ENCODE measurements at places on chromosomes 2 and 18. TPM values are rescaled to one million over a fixed set of nuclear protein-coding genes. Genes with fewer than 3 reads are reported as not detected.

DNA sequence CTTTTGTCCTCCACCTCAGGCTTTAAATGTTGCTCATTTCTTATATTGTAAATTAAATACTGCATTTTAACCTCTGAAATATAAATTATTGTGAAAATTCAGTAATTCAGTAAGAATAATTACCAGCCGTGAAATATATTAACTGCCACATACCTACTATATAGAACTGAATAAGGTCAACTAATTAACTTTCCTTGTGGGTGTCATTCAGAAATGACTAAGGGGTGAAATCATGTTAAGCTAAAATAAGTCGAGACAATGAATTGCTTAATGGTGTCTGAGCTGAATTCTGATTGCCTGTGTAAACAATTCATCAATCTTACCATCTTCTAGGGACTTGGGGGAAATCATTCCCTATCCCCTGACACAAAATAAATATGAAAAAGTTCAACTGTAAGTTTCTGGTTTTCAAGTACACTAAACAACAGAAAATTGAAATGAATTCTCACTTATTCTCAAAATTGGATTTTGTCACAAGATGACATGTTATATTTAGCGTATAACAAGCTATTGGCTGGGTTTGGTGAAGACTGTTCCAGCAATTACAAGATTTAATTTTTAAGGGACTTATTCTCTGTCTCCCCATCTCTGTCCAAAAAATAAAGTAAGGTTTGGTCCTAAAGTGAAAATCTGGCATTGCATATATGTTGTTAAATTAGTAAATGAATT is 255.1 kb downstream of the METTL4 start:
- DNase-seq: no peak

DNA sequence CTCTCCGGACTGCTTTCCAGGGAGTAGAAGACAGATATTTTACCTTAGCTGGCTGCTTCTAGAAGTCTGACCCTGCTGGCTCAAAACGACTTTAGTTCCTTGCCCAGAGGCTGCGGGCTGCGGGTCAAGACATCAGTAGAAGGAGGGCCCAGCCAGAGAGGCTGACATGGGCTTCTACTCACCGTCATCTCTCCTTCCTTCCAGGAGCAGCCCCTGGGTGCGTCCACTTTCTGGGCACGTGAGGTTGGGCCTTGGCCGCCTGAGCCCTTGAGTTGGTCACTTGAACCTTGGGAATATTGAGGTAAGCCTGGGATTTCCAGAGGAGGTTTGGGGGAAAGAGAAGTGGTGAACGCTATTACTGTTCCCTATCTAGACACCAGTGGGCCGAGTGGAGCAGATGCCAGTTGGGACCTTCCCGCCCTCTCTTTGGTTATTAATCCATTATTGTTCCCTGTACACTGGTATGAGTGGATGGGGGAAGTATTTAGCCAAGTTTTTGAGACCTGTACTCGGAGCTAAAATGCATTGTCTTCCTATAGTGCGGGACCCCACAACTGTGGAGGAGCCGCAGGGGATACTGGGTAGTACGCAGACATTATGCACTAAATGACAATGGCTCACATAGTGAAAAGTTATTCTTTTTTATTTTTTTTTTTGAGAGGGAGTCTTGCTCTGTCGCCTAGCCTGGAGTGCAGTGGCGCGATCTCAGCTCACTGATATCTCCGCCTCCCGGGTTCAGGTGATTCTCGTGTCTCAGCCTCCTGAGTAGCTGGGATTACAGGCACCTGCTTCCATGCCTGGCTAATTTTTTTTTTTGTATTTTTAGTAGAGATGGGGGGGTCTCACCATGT is 26.3 kb upstream of the CASP8 start:
- no peak for DNase-seq

GRCh38 chr2:216648105-216648504 is 14.9 kb downstream of the IGFBP2 start:
- no peak for DNase-seq

DNA sequence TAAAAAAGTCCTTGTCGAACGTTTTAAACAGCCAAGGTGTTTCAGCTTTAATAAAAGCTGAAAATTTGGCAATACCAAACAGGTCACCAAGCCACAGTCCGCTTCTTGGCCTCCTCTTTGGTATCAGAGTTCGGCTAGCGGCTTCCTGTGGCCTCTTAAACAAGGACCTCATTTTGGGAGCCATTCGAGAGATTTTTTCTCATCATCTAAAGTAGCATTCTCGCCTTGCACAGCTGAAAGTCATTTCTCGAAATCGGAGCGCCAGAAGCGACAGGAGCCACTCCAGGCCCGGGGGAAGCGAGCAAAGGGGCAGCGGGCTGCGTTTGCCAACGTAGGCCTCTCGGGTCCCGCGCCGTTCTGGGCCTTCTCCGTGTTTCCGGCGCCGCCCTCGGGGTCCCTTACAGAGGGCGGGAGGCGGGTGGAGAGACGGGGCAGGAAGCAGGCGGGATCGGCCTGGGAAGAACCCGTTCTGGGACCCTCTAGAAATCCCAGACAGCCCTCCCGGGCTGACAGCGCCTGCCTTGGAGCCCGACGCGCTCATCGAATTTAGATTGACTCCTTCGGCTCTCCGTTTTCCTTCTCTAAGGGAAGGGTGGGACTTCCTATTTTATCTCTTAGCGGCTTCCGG is 522 bp upstream of the ZNF407 start:
- peak; percentile 89 for DNase-seq

DNA sequence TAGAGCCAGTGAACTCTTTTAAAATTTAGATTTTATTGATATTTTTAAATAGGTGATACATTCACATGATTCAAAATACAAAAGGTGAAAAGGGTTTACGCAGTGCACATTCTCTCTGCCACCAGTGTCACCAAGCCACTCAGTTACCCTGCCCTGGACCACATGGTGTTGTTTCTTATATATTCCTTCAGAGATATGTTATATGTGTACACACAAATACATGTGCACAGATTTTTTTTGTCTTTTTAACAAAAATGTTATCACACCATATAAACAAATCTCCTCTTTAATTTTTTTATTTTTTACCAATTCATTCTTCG is 26.2 kb downstream of the SERPINB4 start:
- no peak for DNase-seq

- DNase-seq: no peak
Observed at GRCh38 chr18:3726238-3726951, 276.4 kb downstream of the TGIF1 start.

DNA sequence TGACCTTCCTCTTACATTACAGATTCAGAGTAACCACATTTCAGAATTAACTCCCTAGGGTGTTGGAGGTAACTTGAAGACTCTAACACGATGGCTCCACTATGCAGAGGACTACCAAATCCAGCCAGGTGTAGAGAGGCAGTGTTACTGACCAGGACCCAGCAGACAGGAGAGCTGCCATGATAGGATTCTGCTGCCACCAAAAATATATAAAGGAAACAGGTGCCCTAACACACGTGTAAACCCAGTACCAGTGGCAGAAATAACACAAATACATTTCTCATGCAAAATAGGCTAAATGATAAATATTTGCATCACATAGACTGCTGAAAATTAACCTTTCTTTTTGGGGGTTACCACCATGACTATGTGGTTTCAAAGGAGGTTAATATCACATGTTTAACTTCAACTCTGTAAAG is 7.0 kb downstream of the ZBTB14 start:
- DNase-seq: no peak

- DNase-seq: peak; percentile 62
Observed at GRCh38 chr2:178008636-178009289, 63.8 kb downstream of the PDE11A start.

GRCh38 chr2:238987352-238987981 is 139.6 kb downstream of the TWIST2 start:
- no peak for DNase-seq

DNA sequence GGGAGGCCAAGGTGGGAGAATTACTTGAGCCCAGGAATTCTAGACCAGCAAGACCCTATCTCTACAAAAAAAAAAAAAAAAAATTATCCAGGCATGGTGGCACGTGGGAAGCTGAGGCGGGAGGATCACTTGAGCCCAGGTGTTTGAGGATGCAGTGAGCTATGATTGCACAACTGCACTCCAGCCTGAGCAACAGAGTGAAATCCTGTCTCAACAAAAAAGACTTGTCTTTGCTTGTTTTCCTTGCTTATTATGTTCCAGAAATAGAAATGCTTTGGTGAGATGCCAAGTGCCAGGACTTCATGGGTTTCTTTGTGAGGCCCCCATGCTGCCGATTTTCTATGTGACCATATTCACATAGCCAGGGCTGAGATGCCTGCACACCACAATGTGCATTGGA is 9.0 kb downstream of the DCDC2C start:
- no peak for DNase-seq

DNA sequence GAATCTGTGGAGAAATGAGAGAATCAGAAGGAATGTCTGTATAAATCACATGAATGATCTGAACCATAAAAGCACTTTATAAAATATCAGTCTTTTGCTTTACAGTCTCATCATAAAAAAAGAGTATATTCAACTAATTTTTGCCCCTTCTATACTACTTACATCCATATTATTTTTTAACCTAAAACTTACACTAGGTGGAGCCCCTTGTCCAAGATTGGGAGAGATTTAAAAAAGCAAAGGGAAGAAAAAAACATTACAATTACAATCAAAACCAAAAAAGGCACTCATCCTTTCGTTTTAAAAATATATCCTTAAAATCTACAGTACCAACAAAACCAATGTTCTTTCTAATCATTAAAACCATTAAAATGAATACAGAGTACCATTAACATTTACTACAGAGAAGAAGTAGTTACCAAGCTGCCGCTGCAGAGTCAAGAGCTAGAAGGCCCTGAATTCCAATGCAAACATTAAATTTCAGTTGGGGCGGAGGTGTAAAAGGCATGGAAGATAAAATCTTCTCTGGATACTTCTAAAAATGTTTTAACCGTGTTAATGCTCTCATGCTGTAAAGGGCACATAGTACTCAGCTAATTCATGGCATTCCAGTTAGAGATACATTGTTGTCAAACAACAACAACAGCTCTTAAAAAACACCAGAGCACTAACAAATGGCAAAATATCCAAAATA is 56.7 kb upstream of the EPB41L3 start:
- DNase-seq: no peak

DNA sequence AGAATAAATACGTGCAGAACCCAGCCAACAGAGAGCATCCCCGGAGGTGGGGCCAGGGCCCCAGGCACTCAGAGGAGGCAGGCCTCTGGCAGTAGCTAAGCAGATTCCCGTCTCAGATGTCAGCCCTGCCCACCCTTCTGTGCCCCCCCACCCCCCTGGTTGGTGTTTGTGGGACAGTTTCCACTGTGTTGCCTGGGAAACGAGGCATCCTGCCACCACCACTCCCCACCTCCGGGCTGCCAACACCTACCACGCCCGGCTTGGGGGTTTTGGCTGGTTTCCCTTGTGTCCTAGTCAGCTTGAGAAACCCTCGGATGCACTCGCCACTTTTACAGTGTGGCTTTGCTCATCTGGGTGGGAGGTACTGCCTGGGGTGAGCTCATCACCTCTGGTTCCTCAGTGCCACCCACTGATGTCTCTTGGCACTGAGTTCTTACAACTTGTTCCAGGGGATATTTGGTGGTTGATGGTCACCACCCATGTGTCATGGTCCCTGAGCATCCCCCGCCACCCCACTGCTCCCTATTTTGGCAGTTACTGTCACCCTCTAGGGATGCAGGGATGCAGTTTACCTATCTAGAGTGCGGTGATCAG is 72.4 kb upstream of the YWHAQ start:
- peak; percentile 78 for DNase-seq

- no peak for DNase-seq
Observed at GRCh38 chr2:63035660-63036059, 15.0 kb upstream of the OTX1 start.

DNA sequence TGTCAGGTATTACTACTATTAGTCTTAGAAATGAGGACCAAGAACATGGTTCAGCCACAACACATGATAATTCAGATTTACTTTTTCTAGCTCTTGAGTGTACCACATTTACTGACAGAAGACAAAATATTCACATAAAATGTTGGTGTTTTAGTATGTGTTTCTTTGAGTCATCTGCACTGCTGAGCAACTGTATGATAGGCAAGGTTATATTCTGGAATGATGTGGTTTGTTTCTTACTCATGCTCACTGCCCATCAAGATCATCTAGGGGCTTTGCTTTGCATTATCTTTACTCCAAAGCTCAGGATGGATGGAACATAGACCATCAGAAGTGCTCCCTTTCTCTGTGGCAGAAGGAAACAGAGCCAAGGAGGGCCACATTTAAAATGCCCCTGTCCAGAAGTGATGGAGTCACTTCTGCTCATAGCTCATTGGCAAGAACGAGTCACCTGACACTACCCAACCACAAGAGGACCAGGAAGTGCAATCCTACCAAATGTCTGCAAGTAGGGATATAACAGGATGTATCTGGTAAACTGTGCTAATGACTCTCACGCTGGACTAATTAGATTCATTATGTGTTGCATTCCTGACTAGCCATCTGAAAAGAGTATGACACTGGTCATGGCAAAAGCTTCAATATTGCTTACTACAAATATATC is 81.5 kb downstream of the DIS3L2 start:
- no peak for DNase-seq

DNA sequence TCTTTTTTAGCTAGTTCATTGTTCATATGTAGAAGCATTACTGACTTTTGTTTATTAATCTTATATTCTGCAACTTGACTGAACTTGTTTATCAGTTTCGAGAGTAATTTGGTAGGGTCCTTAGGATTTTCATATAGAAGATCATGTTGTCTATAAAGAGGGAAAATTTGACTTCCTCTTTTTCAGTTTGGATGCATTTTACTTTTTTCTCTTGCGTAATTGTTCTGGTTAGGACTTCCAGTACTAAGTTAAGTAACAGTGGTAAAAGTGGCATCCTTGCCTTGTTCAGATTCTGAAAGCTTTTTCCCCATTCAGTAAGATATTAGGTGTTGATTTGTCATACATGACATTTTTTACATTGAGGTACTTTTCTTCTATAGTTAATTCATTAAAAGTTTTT is 726.0 kb downstream of the KCNJ3 start:
- DNase-seq: no peak

GRCh38 chr2:167575276-167575675 is 672.1 kb downstream of the STK39 start:
- DNase-seq: no peak

- DNase-seq: peak; percentile 89
Observed at GRCh38 chr2:71466301-71467179, 13.2 kb downstream of the DYSF start.

- no peak for DNase-seq
Observed at GRCh38 chr2:102660070-102660469, 40.7 kb downstream of the SLC9A2 start.

DNA sequence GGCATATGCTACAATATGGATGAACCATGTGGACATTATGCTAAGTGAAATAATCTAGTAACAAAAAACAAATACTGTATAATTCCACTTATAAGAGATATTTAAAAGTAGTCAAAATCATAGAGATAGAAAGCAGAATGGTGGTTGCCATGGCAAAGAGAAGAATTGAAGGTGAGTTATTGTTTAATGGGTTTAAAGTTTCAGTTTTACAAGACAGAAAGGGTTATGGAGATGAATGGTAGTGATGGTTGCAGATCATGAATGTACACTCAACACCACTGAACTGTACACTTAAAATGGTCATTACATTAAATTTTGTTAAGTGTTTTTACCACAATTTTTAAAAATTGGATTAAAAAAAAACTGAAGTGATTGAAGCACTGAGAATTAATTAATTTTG is 298.2 kb upstream of the ZC3H15 start:
- no peak for DNase-seq

The DES gene
- total RNA-seq: 7,210 TPM

The ABHD3 gene
- 6.9 TPM for total RNA-seq

The ERFE gene
- total RNA-seq: 0.69 TPM

The ZEB2 gene
- total RNA-seq: 146 TPM

The SALL3 gene
- 1.1 TPM for total RNA-seq

The KCNG2 gene
- 0.37 TPM for total RNA-seq

The CFC1 gene
- total RNA-seq: 0.45 TPM

The DYNAP gene
- not detected for total RNA-seq

The REG1A gene
- not detected for total RNA-seq

The PAIP2B gene
- total RNA-seq: 33.8 TPM

The HOXD8 gene
- total RNA-seq: 0.39 TPM

The GCG gene
- total RNA-seq: not detected

The COLEC11 gene
- 12.5 TPM for total RNA-seq
